NCI-H82 (cell line): ENCODE measurements at places on chromosomes 7 and 10.

GRCh38 chr10:22271786-22272185, 44.4 kb upstream of the COMMD3 start:
- DNase-seq: no peak

DNA sequence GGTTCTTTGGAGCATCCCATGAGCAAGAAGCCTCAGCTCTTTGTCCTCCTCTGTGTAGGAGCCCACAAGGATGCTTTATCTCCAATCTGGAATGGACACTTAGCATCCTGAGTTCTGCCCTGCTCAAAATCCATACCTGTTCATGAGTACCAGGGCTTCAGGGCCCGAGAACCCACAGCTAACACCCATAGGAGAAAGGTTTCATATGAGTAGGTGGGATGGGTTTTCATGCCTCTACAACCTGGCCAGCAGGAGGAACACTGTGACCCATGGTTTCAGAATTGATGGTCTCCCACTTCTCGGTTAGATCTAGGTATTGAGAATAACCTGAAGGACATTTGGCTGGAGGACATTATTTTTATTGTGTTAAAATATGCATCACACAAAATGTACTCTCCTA, 57.8 kb downstream of the TBXAS1 start:
- DNase-seq: no peak

GRCh38 chr10:77051837-77052236, 585.8 kb downstream of the KCNMA1 start:
- no peak for DNase-seq

DNA sequence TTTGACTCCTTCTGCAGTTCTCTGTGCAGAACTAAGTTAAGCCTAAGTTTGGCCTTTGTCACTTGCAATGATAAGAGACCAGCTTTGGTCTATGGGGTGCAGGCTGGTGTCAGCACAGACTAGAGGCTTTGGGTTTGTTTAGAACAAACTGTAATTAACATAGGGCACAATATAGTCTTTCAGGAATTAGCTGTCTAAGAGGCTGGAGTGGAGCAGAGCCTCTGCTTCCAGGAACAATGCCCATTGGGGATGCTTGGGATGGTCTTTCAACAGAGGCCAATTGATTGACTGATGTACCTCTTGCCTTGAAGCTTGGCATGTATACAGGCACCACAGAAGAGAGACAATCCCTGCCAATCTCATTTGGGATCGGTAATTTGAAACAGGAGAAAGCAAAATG, 4.7 kb downstream of the SUFU start:
- no peak for DNase-seq

DNA sequence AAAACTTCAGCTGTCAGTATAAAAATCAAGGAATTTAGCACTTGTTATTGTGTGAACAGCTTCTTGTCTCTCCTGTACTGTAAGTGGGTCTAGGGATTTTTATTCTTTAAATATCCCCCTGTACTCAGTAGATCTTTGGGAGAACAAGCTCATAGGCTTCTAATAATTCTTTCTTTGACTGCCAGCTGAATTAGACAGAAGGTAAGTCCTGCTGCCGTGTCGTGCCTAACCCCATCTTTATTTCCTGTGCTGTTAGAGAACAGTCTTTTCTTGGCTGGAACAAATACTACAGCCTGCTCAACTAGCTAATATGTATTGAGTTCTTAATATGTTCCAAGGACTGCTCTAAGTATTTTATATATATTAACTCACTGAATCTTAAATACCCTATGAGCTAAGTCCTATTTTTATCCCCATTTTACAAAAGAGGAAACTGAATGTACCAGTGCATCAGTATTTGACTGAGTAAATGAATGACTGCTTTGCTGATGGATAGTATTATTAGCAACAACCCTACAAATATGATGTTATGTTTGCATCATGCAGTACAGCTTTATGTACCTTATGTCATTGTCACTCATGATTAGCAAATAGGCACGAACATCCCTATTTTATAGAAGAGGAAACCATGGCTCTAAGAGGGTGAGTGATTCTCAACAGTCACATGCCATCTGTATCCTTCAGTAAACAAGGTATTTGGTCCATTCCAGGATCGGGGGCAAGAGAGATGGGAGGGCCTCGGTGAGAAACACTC, 5.5 kb upstream of the DUSP5 start:
- peak; percentile 10 for DNase-seq

DNA sequence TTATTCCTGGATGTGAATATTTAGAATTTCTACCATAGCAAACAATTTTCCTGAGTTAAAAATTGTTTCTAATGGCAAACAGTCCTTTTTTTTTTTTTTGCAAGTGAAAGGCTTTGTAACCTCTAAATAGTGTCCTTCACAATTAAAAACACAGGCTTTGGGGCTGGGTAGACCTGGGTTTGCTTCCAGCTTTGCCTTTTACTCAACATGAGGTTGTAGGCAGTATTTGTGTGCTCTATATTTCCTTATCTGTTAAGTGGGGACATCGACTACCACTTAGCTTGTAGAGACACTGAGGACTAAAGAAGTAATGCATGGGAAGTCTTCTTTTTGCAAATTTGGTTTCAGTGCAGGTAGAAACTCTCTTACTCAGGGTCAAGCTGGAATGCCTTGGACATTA, 169.4 kb upstream of the GRB10 start:
- DNase-seq: no peak

DNA sequence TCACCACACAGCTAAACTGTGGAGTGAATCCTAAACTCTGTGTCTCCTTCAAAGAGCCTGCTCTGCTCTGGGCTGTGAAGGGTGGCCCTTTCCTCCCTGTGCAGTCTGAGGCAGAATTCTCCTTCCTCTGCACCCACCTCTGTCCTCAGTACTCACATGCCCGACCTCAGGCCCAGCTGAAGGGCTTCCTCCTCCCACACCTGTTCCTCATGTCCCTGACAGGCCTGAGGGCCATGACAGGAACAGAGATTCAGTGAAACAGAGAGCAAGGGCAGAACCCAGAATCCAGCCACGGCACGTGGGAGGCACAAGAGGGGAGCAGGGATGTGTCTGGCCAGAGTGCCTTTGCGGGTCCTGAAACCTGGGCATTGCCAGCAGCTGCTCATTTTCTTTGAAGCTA, 13.9 kb downstream of the CREB3L2 start:
- no peak for DNase-seq

- no peak for DNase-seq
These were observed 250.2 kb downstream of the BUB3 start for GRCh38 chr10:123404357-123404756.

DNA sequence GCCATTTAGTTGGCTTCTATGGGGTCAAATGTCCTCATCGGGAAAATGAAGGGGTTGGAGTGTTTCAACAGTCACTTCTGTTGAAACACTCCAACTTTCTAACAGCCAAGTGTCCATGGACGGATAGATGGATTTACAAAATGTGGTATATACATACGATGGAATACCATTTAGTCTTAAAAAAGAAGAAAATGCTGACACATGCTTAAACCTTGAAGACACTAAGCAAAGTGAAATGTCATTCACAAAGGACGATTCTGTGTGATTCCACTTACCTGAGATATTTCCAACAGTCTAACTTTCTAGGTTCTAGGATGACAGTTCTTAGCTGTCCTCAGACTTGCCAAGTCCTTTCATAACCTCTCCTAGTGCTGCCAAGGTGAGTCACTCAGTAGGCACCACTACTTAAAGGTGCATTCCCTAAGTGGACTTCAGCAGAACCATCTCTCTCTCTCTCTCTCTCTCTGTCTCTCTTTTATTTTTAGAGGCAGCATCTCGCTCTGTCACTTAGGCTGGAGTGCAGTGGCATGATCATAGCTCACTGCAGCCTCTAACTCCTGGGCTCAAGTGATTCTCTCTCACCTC, 69.0 kb downstream of the DENND2A start:
- DNase-seq: no peak

- DNase-seq: no peak
These were observed 152.5 kb downstream of the PIP4K2A start for GRCh38 chr10:22561909-22562308.

DNA sequence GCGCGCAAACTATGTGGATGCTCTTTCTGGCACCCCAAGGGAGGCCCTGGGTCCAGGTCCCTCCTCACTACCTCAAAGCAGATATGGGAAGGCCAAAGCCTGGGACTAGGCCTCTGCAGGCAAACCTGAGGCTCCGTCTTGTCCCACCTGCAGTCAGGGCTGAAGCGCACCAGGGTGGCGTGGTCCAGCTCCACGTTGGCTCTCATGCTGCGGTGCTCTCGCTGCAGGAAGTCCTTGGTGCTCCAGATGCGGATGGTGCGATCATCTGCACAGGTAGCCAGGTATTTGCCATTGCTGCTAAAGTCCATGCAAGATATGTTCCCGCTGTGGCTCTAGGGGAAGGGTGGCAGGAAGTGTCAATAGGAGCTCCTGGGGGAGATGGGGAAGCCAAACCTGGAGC, 4.6 kb downstream of the TBL2 start:
- no peak for DNase-seq

- no peak for DNase-seq
These were observed 8.3 kb downstream of the ZNF853 start for GRCh38 chr7:6623589-6624245.

- DNase-seq: no peak
These were observed 39.8 kb upstream of the MSRB2 start for GRCh38 chr10:23055424-23056185.

- no peak for DNase-seq
These were observed 976 bp downstream of the ABCF2 start for GRCh38 chr7:151225948-151226510.

DNA sequence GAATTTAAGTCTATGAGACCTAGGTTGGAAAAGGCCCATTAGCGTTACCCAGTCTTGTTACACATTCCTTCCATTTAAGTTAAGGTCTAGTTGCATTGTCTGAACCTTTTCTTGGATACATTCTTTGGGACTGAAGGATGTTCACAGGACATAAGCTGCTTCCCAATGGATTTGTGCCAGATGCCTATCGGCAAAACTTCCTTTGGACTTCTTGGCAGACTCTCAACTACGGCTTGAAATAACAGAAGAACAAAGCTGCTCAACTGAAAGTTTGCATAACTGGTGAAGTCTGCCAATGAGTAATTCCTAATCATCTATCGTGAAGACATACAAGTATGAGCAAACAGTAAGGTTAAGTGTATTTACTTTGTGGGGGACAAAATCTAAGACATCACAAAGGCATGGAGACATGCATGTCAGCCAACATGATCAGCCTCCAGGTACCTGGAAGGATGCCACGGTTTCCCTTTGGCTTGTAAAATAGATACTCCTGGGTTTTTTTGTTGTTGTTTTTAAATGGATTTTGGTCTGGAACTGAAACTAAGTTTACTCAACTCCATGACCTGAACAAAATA, 35.4 kb downstream of the MALSU1 start:
- no peak for DNase-seq

GRCh38 chr10:94785211-94785610, 22.7 kb downstream of the CYP2C19 start:
- no peak for DNase-seq

DNA sequence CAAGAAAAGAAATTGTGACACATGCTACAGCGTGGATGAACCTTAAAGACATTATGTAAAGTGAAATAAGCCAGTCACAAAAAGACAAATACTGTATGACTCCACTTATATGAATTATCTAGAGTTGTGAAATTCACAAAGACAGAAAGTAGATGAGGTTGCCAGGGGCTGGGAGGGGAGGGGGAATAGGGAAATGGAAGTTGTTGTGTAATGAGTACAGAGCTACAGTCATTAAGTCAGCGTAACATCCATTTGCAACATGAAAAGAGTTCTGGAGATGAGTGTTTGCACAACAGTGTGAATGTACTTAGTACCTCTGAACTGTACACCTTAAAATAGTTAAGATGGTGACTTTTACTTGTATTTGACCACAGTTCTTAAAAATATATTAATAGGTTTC, 112.1 kb upstream of the CDK1 start:
- no peak for DNase-seq

- DNase-seq: no peak
These were observed 216.9 kb upstream of the FERD3L start for GRCh38 chr7:19362099-19362498.

- no peak for DNase-seq
These were observed 1.8 kb downstream of the GDF10 start for GRCh38 chr10:47301833-47302232.

- DNase-seq: no peak
These were observed 23.4 kb upstream of the EGR2 start for GRCh38 chr10:62839590-62839989.

DNA sequence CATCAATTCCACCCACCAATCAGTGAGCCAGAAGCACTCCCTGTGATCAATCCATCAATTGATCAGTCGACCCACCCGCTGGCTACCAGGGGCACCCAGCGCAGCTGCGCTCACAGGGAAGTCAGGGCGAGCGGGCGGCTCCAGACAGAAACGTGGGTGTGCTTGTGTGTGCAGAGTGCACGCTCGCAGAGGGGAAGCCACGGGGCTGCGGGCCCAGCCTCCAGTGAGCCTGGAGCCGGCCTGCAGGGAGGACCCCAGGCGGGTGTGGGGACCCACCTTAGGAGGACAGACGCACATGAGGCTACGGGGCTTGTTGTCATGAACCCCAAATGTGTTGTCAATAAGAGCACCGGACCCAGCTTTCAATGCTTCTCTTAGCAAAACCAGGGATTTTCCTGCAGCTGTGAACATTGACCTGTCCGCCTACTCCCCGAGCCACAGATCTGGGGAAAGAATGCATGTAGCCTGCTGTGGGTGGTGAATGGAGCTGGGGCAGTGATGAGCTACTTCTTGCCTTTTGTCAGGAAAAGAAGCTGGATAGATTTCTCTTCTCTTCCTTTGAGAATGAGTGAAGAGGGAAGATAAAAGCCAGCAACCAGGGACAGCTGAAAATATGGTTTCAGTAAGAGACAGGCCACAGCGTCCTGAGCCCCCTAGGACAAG, 497.8 kb downstream of the DNAJB6 start:
- DNase-seq: no peak

DNA sequence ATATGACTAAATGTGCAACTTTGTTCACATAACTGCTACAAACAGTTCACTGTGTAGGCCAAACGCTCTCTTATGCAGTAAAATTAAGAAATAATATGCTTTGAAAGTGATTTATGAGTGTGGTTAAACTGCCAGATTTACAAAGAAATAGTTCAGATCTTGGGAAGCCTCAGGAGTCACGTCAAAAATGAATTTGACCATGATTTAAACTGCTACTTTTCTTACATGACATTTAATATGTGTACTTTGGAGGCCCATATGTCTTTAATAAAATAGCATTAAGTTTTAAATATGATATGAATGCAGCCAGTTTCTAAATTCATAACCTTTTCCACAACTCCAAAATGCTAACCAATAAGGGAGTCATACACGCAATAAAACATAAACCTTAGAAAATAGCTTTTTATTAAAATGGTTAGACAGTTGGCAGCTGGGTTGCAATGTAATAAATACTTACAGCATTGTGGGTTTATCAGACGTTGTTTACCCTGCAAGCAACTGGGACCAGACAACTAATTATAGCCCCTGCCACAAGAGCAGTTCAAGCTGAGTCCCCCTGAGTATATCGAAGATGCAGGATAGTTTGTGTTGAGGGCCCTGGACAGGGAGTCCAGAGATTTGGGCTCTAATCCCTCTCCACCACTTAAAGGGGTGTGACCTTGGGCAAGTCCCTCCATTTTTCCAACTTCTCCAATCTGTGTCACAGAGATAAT, 640.4 kb downstream of the LRMDA start:
- peak; percentile 9 for DNase-seq

GRCh38 chr7:16498122-16498521, 28.5 kb upstream of the LRRC72 start:
- DNase-seq: no peak

GRCh38 chr10:33129141-33129995, 171.3 kb upstream of the ITGB1 start:
- no peak for DNase-seq
